ENCODE measurements at places on chromosomes 12 and 14. TPM values are rescaled to one million over a fixed set of nuclear protein-coding genes. Genes with fewer than 3 reads are reported as not detected.

DNA sequence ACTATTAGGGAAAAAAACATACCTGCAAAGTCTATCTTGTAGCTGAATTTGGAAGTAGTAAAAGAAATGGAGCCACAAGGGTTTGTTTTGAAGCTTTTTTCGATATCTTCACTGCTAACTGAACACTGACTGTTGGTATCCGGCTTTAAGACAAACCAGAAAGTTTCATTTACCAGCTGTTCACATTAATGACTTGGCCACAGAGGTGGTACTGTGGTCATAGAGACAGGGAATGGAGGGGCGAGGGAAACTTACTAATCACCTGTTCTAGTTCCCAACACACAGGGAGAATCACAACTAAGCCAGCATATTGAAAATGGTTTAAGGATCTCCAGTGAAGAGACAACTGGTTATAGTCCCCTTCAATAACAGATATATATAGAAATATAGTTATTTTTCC, 44.3 kb downstream of the PARP11 start:
- no peak for DNase-seq

DNA sequence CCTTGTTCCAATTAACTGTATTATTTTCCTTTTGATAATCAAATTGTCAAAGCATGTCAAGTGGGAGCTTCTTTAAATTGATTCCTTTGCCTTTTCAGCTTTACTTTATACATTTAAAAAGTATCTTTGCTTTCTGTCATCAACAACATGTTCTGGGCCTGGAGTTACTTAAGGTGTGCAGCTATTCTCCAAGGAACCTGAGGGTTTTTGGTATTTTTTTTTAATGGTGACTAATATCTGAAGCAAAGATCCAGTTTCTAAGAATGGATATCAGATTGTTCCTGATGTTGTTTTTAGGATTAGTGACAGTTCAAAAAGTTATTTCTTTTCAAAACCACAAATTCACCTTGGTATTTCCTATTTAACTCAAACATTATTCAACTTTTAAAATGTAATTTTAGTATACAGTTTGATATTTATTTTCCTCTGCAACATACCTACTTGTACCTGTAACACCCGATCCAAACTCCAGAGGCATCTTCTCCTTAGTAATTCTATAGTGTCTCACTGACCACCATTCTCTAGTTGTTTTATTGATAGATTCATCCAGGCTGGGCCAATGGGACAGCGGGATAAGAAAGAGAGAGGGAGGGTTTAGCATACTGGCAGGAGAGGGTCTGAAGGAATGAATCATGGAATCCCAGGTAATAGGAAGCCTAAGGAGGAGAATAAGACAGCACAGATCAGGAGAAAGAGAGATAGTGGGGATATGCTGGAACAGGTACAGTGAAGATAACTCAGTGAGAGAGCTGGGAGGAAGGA, 3.1 kb downstream of the CBLN3 start:
- no peak for DNase-seq

DNA sequence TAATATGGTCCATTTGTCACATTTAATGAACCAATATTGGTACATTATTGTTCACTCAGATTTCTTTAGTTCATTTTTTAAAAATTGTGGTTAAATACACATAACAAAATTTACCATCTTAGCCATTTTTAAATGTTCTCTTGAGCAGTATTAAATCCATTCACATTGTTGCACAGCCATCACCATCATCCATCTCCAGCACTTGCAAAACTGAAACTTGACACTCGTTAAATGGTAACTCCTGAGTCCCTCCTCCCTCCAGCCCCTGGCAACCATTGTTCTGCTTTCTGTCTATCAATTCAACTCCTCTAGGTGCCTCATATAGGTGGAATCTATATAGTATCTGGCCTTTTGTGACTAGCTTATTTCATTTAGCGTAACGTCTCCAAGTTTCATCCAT, 86.4 kb downstream of the ACACB start:
- no peak for DNase-seq

DNA sequence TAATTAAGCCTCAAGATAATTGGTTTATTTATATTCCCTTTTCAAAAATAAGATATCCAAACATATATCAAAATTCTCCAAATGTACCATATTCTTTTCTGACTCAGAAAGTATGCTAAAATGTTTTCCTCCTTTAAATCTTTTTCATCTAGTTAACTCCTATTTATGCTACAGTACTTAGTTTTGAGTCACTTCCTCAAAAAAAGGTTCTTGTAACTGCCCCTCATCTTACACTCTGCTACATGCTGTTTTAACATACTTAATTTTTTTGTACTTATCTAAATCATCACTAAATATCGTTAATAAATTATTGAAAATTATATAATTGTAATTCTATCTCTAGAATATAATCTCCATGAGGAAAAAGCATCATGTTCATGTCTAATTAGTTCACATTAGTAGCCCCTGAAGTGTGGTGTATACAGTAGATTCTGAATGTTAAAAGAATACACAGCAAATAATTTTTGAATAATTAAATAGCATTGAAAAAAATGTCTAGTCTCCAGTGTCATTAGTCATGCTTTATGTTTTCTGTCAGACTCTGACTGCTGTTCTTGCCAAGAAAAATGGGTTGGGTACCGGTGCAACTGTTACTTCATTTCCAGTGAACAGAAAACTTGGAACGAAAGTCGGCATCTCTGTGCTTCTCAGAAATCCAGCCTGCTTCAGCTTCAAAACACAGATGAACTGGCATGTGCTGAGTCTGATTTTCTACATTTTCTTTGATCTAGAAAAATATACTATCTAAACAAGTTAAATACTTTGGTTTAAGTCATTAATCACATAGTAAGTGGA, 3.5 kb downstream of the KLRD1 start:
- DNase-seq, result no peak

GRCh38 chr12:19681007-19681406, 241.7 kb downstream of the AEBP2 start:
- DNase-seq, result no peak

DNA sequence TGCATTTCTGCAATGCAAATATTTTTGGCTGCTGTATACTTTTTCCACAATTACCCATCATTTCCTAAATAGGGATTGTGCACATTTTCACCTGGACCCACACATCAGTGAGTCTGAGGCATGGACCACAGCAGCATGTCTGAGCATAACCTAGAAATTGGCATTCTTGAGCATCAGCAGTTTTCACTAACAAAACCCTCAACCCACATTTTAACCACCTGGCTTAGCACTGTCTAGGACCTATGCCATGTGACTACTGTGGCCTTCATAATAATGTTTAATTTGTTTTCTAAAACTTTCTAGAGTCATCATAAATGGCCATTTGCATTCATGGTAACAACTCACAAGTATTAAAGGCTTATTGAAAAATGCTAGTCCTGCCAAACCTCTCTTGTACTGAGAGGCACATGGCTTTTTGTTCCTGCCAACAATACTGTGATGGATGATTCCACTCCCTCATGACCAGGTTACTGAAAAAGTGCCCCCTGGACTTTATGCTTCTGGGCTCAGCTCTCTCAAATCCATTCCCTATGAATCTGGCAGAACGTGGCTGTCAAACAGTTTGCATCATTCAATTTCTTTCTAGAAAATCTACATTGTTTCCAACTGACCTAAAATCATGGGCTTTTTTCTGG, 240.0 kb downstream of the MDGA2 start:
- no peak for DNase-seq

DNA sequence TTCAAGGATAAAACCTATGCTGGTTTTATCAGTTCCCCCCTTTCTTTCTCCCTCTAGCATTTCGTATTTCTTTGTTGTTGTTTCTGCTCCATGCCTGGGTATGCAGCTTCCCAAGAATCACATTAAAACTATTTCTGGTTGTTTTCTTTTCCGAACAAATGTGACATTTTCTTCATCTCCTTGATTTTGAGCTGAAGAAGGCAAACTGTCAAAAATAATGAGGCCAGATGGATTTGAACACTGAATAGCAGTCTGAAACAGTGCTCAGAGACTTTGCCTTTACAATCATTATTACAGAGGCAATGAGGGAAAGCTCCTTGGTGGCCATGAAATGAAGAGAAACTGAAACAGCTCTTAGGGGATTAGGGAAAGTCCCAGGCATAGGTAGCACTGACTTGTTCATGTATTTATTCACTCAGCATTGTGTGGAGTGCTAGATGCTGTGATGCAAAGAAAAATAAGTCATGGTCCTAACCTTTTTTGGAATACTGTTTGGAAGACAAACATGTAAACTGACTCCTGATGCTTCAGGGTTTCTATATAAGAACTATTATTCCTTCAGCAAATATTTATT, 319.5 kb downstream of the FUT8 start:
- no peak for DNase-seq

DNA sequence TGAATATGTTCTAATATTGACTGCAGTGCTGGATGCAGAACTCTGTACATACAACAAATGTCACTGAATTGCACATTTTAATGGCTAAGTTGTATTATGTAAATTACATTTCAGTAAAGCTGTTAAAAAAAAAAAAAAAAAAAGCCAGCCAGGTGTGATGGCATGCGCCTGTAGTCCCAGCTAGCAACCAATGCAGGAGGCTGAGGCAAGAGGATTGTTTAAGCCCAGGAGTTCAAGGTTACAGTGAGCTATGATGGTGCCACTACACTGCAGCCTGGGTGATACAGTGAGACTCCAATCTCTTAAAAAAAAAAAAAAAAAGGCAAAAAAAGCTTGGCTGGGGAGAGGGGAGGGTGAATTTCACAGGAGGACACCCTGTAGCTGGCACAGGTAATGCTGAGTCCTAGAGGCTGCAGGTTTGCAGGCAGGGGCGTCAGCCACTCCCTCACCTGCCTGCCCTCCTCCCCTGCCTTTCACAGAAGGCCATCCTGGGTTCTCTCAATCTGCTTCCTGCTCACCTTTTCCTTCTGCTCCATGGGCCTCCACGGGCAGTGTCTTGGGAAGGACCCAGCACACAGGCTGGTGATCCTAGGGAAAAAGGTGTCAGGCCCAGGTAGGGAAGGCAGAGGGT, 40.7 kb downstream of the TESC start:
- DNase-seq, result no peak

DNA sequence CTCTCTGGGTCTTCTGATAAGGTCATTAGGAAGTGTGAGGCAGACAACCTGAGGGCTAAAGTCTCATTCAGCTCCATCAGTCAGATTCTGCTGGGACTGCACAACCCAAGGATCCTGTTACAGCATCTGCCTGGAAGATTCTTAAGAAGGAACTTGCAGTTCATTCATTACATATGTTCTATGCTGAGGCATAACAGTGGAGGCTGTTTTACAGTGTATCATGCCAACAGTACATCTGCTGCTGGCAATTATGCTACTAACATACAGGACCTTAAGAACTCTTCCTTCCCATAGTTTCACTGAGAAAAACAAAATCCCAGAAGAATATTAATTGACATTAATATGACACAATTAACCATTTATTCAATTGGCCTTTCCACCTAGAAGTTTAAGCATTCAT, 968.6 kb downstream of the DIO2 start:
- no peak for DNase-seq

DNA sequence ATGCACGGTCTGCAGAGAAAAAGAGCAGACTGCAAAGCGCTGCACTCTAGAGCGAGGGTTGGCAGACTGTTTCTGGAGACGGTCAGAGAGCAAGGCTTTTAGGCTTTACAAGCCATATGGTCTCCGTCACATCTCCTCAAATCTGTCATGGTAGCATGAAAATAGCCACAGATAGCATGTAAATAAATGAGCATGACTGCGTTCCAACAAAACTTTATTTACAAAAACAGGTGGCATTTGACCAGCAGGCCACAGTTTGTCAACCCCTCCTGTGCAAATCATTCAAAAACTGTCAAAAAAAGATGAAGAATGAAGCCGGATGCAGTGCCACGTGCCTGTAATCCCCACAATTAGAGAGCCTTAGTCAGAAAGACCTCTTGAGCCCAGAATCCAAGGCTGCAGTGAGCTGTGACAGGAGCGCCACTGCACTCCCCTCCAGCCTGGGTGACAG, 18.9 kb downstream of the SYNE3 start:
- no peak for DNase-seq

GRCh38 chr14:58677517-58677916, 39.8 kb downstream of the DACT1 start:
- DNase-seq, result no peak

DNA sequence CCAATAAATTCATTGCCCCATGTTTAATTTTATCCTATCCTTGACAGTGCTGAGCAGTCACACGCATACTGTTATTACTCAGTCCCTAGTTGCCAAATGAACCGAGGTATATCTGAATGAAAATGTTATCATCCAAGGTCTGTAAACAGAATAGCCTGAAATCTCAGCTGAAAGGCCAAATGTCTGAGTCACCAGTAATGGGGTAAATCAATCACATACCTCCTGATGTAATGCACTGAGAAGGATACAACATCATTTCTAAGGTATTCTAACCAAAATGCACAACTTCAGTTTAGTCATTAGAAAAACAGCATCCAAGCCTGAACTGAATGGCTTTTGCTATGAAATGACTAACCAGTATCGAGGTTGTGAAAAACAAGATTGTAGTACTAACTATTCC, 228.6 kb downstream of the DPF3 start:
- no peak for DNase-seq

DNA sequence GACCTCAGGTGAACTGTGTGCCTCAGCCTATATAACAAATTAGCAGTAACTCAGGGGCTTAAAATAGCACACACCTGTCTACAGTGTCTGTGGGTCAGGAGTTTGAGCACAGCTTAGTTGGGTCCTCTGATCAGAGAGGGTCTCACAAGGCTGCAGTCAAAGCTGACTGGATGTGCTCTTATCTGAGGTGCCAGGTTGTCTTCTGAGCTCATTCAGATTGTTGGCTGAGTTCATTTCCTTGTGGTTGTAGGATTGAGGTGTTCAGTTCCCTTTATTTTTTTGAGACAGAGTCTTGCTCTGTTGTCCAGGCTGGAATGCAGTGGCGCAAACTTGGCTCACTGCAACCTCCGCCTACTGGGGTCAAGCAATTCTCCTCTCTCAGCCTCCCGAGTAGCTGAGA, 164.7 kb downstream of the ADCK1 start:
- no peak for DNase-seq

DNA sequence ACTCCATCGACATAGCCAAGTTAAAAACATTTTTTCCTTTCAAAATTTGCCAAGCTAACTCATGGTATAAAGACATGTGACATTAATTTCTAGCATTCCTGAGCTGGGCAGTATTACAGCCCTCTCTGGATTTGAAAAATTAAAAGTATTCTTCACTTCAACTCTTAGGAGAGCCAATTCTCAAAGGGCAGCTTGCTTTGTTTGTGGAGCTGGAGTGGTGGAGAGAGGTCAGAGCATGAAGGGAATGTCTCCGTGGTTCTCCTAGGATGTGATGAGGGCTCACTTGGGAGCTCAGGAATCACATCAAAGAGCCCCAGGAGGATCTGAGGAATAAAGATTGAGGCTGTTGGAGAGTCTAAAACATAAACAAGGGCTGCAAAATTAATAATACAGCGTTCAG, 46.9 kb upstream of the RGS6 start:
- no peak for DNase-seq

The HOXC5 gene
- total RNA-seq, result not detected

The TAC3 gene
- not detected for total RNA-seq

The ACRBP gene
- not detected for total RNA-seq

The HOXC9 gene
- 1.7 TPM for total RNA-seq

The TAS2R7 gene
- not detected for total RNA-seq

The RAD9B gene
- 8.4 TPM for total RNA-seq

The PTPRO gene
- total RNA-seq, result 15.3 TPM

The ZFHX2 gene
- total RNA-seq, result not detected

The LMO3 gene
- total RNA-seq, result 20.9 TPM

The CD4 gene
- total RNA-seq, result 8.4 TPM

The IGFBP6 gene
- 762 TPM for total RNA-seq

The NCAPD2 gene
- 145 TPM for total RNA-seq

The NPAS3 gene
- total RNA-seq, result 0.51 TPM

The MYF6 gene
- total RNA-seq, result not detected

The MYH7 gene
- total RNA-seq, result 1.6 TPM

Data from uterus (tissue), 4 donors.